ENCODE measurements at places on chromosomes 7 and 10.

DNA sequence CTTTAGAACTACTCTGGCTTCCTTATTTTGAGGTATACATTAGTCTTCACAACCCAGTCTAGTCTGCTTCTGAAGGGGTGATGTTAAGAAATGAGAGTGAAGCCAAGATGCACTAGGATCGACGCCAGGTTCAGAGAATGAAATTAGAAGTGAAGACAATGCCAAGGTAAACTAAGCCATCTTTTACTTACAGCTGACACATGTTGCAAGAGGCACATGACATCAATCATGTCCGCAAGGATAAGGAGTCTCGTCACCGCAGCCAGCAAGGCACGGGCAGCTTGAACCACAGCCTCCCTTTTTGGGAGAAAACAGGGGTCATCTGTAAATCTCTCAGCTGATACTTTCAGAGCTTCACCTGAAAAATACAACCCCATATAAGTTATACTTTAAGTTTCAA is 156.7 kb downstream of the CTNNA3 start:
- no peak for DNase-seq

DNA sequence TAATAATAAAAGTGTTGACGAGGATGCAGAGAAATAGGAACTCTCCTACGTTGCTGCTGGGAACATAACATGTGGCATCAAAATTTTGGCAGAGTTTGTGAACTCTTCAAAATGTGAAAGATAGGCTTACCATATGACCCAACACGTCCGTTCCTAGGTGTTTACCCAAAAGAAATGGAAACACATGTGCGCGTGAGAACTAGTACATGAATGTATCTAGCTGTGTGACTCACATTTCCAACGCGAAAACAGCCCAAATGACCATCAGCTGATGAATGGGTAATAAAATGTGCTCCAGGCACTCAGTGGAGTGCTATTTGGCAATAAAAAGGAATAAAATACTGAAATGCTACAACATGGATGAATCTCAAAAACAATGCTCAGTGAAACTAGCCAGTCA is 10.4 kb upstream of the ELFN1 start:
- no peak for DNase-seq

DNA sequence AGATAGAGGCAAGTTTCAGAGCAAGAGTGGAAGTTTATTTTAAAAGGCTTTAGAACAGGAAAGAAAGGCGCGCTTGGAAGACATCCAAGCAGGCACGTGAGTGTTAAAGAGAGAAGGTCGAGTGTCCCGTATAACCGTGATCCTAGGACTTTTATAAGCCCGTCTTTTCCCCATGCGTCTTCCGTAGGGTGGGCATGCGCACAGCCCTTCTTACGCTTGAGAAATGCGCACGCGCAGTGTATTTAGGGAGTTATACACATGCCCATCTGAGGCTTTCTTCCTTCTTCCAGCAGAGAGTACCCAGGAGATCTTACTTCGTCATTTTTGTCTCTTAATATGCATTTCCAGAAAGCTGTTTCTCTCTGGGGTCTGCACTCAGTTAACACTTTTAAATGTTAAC is 52.4 kb downstream of the CALD1 start:
- no peak for DNase-seq

- no peak for DNase-seq
Measured at GRCh38 chr7:107971613-107972012, 31.3 kb downstream of the LAMB1 start.

DNA sequence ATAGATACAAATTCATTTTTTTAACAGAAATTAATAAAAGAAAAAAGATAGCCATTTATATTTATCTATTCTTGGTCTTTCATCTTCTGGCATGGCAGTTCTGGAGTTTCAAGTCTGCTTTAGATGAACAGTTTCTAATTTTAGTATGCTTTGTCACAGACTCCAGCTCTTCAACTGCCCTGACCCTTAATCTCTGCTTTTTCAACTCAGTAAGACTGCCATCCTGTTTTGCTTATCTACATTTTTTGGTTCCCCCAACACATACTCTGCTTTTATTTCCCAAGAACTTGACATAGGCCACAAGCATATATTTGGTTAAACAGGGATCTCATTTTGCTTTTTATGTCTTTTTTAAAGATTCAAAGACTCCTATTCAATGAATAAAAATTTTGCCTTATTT is 309.3 kb upstream of the KCND2 start:
- DNase-seq, result no peak

DNA sequence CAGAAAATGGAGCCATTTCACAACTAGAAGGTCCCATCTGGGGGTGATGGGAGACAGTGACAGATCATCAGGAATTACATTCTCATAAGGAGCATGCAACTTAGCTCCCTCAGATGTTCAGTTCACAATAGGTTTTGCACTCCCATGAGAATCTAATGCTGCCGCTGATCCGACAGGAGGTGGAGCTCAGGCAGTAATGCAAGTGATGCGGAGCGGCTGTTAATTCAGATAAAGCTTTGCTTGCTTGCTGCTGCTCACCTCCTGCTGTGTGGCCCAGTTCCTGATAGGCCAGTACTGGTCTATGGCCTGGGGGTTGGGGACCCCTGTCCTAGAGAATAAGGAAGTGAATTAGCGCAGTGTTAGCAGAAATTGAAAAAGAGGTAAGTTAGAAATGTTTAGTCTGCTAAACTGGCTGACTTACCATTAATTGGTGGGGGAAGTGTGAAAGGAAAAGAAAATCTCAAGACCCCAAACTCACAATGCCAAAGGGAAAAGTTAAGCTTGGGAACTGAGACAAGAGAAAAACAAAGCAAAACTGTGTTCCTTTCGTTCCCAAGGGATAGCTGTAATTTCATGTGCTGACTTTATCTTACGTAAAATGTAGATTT is 76.4 kb downstream of the LYZL2 start:
- DNase-seq, result no peak

DNA sequence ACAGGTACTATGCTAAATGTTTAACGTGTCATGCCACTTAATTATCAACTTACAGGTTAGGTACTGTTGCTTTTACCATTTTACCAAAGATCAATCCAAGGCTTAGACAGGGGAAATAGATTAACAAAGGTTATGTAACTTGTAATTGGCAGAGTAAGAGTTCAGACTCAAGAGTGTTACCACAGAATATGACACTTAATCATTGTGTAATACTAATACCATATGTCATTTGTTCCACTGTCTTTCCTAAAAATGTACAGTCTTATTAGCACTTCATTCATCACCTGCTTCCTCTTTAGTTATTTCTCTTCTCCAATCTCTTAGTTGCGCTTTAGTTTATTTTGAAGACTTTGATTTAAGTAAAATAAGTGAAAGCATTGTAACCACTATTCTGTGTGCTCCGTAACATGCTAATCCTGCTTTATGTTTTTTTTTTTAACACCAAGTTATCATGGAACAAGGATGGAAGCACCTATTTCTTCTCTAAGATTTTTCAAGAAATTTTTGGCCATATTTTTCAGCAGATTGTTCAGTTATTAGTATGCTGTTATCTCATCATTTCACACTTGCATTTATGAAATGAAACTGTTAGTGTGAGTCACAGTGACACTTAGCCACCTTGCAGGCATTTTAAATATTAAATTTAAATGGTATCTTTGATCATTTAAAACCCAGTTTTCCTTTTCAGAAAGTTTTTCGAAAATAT is 197.3 kb downstream of the PHF14 start:
- no peak for DNase-seq

- no peak for DNase-seq
Measured at GRCh38 chr10:31604096-31604495, 285.1 kb downstream of the ZEB1 start.

DNA sequence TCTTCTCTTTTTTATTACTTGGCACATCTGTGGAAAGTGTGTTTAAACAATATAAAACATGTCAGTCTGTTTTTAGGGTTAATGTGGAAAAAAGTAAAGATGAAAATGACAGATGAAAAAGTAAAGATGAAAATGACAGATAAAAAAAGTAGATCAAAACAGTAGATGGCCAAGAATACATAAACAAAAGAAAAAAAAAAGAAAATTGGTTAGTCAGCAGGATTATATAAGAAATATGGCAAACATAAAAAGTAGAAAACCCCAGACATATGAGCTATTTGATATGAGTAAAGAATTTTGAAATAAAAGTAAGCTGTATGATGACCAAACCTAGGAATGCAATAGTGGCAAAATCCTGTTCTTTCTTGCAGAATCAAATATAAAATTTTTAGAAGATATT is 365.7 kb upstream of the AKR1E2 start:
- DNase-seq, result no peak

DNA sequence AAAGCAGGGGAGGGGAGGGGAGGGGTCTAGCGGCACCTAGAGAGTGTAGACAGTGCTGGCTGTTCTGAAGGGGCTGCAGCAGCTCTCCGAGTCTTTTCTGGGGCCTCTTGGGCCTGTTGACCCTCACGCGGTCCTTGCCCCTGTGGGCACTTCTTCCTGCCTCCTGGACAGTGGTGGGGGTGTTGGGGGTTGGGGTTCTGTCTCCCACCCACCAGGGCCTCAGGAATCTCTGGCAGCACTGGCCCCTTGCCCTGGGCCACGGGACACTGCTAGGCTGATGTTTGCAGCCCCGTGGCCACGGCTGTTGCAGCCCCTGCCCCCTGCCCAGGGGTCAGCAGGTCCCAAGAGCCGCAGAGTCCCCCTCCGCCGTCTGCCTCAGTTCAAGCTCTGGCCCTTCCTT is 68.9 kb upstream of the INPP5A start:
- DNase-seq, result no peak

GRCh38 chr10:31064348-31064747 is 32.7 kb upstream of the ZNF438 start:
- no peak for DNase-seq

GRCh38 chr7:63067897-63068585 is 930.6 kb upstream of the ZNF722 start:
- no peak for DNase-seq

DNA sequence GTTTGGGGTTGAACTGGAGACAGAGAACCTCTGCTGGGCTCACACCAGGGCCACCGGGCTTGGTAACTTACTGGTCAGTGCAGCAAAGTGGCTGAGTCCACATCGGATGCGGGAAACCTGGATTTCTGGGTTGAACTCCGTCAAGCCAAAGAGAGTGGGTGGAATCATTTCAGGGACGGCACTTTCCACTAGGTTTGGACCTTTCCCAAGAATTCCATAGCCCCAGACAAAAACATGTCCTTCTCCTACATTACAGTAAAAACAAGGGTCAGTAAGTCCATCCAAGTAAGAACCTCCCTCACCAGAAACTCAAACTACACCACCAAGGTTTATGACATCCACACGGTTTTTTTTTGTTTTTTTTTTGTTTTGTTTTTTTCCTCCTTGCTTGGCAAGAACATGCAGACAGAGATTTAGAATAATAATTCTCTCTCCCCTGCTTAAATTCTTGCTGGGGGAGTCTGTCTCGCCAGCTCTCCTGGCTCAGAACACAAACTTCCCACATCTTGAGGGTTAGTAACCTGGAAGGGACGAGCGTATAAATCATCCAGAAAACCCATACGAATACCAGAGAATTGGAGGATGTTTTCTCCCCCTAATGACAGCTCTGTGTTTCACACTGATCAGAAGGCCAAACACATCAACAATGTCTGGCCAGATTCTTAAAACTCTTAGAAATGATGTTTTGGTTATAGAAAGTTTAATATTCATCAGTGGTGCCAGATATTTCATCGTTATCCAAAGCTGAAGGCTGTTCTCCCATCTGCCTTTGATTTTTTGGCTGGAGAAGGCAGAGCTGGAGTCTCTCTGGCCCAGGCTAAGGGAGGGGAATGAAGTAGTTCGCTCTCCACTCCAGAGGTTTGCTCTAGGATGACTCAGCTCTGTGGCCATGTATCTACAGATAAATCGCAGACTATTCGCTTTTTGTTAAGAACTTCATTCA is 17.5 kb downstream of the RCC1L start:
- DNase-seq, result no peak

DNA sequence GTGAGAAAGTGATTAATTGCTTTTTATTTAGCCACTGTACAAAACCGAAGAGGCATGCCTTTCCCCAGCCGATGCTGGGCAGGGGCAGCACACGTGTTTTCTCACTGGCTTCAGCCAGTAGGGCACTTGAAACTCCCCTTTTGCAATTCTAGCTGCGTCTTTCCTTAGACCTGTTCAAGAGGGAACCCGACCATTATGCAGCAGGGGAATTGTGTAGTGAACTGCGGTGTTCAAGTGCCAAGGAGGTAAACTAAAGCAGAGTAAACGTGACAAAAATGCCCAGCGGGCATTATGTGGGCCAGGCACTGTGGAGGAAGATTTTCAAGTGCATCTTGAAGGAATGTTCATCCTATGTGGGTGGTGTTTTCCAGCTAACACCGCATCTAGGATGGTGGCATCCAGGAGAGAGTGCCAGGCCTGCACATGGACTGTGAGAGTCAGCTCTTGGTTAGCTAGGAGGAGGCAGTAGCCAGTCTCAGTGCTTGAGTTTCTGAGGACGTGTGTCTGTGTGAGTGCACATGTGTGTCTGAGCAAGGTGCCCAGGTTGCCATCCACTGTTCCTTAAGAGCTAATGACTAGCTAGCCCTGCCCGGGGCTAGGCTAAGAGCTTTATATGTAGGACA is 3.3 kb downstream of the WIPF3 start:
- DNase-seq, result no peak

DNA sequence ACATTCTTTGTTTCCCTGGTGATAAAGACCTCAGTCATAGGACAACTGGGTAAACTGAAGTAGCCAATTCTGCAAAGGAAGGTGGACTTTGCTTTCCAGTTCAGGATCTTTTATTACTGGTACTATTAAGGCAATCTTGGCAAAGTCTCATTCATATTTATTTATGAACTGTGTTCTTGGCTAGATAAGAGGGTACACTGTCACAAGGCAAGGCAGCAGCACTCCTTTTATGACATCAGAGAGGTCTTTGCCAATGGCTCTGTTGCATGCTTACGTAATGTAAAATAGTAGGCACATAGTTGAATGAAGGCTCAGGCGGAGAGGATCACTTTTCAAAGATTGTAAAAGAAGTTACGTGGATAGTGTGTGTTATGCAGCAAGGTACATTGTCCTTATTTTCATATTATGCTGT is 63.7 kb upstream of the PDK4 start:
- no peak for DNase-seq

- DNase-seq, result no peak
Measured at GRCh38 chr10:100631192-100631591, 95.4 kb downstream of the HIF1AN start.

DNA sequence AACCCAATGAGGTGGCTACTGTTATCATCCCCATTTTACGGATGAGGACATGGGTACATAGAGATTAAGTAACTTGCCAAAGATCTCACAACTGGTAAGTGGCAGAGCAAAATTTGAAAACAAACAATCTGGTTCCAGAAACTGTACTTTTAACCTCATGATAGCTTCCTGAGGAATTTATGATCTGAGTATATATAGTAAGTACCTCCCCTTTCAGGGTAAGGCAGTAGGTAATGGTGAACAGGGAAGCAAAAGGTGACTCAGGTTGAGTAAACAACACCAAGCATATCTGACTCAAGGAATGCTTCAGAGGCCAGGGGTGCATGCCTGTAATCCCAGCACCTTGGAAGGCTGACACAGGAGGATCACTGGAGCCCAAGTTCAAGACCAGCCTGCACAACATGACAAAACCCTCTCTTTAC is 21.1 kb downstream of the KLLN start:
- DNase-seq, result no peak
